ENCODE measurements at places on chromosomes 5 and 9.

GRCh38 chr5:168057905-168058304, 233.5 kb upstream of the WWC1 start:
- no peak for DNase-seq

DNA sequence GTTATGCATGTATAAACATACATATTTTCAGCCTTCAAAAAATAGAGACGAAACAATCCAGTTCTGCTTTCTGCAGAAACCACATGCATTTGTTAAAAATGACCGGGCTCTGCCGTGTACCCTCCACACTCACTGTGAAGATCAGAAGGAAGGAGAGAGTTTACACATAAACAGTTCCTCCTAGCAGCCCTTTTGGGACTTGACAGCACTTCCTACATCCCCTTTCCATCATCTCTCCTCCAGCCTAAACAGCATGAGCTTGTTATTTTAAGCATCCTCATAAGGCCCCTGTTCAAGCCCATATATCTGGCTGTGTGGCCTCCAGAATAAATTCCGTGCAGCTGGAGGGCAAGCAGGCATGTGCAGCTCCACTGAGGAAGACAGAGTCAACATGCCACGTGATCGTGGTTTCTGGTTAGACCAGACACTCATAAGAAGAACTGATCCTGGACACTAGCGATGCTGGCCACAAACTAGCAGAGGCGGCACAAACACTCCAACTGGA, 42.2 kb downstream of the NIPAL4 start:
- no peak for DNase-seq

DNA sequence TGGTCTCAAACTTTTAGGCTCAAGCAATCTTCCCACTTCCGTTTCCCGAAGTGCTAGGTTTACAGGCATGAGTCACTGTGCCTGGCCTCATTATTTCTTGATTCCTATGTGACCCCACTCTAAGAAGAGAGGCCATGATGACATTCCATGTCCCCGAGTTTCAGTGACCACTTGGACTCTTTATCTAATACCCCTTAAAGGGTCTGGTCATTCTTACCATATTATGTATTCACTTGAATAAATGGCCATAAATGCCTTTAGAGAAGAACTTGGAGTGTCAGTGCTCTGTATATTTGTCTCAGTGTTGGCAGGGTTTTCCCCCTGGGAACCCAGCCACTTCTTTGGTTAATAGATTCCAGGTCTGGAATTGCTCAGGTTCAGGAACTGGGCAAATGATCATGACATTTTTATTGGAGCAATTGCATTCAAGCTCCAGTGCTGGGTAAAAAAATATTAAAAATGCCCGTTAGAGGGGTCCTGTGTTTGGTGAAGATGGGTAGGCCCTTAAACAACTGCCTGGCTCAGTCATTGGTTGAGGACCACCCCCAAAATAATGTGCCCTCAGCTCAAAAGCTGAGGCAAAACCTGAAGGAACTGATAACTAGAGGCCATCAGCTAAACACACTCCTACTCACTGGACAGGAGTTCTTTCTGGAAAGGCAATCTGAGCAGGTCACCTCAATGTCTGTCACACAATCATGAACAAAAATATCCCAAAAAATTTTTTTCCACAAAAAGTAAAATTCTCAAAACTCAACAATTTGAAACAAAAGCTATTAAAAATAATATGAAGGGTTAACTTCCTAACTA, 186.6 kb upstream of the ZNF608 start:
- DNase-seq: no peak

DNA sequence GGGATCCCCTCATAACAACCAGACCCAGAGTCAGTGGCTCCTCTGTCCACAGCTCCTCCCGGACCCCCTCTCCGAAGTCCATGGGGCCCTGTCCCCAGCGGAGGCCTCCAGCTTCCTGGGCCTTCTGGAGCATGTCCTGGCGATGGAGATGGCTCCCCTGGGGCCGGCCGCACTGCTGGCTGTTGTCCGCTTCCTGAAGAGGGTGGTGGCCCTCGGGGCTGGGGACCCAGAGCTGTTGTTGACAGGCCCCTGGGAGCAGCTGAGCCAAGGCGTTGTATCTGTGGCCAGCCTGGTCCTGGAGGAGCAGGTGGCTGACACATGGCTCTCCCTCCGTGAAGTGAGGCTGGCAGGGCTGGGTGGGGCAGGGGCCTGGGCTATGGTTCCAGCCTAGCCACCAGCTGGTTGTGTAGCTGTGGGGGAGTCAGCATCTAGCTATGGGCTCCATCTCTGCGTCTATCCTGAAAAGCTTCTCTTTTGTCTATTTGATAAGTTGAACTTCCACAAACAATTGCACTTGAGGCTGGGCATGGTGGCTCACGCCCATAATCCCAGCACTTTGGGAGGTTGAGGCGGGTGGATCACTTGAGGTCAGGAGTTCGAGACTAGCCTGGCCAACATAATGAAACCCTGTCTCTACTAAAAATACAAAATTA, 4.7 kb downstream of the ADGRD2 start:
- DNase-seq: no peak

DNA sequence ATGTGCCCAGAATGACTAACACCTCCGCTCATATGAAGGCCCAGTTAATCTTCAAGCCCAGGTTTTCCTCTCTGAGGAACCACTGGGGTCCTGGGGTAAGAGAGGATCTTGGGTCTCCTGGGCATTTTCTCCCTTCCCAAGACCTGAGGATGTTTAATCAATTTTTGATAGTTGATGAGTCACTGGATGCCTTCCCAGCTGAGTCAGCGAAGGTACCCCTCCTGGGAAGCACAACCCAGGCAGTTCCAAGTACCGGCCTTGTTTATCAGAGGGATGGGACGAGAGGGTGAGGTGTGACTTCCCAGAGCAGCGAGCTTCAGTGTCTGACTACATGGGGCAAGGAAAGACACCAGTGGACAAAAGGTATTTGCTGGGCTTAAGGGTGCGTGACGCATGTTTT, 119.6 kb upstream of the IL12B start:
- DNase-seq: no peak

DNA sequence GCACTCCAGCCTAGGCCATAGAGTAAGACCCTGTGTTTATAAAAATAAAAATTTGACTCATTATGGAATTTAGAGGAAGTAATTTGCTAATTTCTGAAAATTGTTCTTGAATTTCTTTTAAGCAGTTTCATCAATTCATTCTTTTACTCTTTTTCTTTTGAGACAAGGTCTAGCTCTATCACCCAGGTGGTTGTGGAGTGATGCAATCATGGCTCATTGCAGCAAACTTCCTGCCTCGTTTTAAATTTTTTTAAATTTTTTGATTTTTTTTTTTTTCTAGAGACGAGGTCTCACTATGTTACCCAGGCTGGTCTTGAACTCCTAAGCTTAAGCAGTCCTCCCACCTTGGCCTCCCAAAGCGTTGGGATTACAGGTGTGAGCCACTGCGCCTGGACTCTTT, 3.1 kb upstream of the CAMLG start:
- DNase-seq: no peak

- DNase-seq: no peak
Observed at GRCh38 chr9:111147041-111147440, 108.8 kb upstream of the LPAR1 start.

DNA sequence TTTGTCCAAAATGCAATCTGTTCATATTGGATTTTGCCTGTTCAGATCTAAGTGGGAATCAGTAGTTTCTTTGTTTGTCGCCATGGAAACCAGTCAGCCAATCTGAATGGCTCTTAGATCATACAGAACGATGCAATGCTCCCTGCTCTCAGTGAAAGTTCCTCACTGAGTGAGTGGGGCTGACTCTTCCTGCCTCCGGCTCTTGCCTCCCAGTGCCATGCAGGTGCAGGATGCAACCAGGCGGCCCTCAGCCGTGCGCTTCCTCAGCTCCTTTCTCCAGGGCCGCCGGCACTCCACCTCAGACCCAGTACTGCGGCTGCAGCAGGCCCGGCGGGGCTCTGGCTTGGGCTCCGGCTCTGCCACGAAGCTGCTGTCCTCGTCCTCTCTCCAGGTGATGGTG, at the start of gene PTPDC1:
PTPDC1 (plus strand) TSS at position 151 of the 400 bp plus-strand sequence; CDS start at position 218, 67 bp downstream.
- DNase-seq: no peak

GRCh38 chr9:126000256-126000655, 253.1 kb downstream of the PBX3 start:
- no peak for DNase-seq

GRCh38 chr5:147857302-147858129, 21.0 kb upstream of the SCGB3A2 start:
- peak; percentile 7 for DNase-seq

- no peak for DNase-seq
Observed at GRCh38 chr9:122580360-122580759, 2.8 kb downstream of the OR1L8 start.

DNA sequence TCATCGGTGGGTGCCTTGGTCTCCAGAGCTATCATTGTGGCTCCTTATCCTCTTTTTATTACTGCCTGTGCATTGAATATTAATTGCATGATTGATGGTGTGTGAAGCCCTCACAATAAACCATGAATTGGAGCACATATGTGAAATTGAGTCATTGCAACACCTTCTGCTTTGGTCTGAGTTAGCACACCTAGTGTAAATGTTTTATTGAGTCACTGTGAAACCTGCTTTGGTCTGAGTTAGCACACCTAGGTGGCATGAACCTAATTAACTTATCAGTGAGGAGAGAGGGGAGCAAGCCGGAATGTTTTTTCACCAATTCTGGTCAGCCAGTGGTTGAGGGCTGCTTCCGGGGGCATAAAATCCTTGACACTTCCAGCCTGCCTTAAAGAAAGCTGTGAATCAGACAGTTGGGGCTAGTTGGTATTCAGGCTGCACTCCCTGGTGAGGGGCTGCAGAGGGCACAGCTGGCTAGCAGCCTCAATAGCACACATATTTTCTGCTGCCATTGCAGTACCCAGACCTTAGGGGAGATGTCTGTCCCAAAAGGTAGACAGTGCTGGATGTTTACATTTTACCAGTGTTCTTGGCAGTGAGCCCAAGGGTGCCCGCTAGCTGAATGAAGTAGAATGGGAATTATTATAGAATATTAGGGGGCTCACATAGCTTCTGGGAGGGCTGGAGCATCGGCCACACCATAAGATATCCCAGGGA, 76.5 kb upstream of the GOLM1 start:
- no peak for DNase-seq

GRCh38 chr5:150778517-150779396, at the start of gene SMIM3:
Gene SMIM3, plus strand, starts transcription at chr5:150778757. Its CDS starts 16,684 bp downstream, at chr5:150795441.
- DNase-seq: no peak

GRCh38 chr5:54902791-54903473, 82.5 kb downstream of the ESM1 start:
- DNase-seq: peak; percentile 10

- no peak for DNase-seq
Observed at GRCh38 chr9:110691002-110691549, 22.5 kb downstream of the MUSK start.

- DNase-seq: no peak
Observed at GRCh38 chr9:27471789-27472188, 52.3 kb upstream of the IFNK start.

GRCh38 chr5:181008136-181008535, 19.5 kb downstream of the BTNL3 start:
- no peak for DNase-seq

DNA sequence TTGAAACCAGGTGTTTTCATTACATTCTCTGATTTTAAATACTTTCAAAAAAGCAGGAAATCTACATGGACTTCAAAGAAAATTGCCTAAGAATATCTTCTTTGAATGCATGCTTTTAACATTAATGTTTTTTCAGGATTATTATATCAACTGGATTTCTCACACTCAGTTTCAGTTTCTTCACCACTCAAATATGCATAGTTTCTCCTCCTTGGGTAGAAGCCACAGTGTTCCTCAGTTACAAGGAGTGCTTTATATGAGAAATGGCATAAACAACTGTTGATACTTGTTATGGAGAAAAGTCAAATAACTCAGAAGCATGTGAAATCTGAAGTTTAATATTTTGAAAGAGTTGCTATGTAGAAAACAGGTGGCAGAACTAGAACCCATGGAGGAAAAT, 196.9 kb downstream of the DMRTA1 start:
- no peak for DNase-seq

DNA sequence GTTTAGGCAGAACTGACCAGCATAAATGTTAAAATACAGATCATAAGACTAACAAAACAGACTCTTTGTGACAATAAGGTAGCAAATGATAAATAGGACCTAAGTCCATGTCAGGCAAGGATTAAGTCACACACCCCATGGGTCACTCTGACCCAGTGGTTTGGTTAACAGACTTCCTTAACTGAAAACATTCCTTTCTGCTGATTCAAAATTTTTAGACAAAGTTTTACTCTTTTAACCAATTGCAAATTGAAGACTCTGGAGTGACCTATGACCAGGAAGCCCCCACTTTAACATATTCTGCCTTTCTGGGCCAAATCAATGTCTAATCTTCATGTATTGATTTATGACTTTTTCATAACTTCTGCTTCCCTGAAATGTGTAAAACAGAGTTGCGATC, 4.9 kb upstream of the NXNL2 start:
- DNase-seq: no peak

DNA sequence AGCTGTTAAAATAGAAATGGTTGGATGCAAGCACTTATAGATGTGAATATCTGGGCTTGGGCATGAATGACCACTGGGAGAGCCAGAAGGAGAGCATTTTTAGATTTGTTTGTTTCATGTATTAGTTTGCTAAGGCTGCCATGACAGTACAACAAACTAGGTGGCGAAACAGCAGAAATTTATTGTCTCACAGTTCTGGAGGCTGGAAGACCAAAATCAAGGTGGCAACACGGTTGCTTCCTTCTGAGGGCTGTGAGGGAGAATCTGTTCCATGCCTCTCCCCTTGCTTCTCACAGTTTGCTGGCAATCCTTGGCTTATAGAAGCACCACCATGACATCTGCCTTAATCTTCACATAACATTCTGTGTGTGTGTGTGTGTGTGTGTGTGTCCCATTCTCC, 20.2 kb upstream of the CDC23 start:
- DNase-seq: no peak

GRCh38 chr9:23375511-23375910, 450.5 kb downstream of the ELAVL2 start:
- no peak for DNase-seq

- no peak for DNase-seq
Observed at GRCh38 chr5:95317687-95318086, 32.8 kb upstream of the MCTP1 start.

DNA sequence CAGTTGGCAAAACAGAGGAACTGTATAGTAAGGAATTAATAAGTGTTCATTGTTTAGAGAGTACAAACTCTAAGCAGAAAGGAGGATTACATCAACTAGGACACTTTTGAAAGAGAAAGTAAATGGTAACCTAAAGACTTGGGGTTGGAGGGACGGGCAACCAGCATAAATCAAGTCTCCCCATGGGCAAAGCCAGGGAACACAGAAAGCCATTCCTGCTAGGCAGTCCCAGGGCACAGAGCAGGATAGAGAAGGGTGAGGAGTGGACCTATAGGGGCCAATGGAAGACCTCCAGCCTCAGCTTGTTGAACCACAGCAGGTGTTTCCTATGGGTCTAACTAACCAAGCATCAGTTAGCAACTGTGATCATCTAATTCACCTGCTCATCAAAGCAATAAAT, 9.2 kb upstream of the ERAP1 start:
- no peak for DNase-seq

DNA sequence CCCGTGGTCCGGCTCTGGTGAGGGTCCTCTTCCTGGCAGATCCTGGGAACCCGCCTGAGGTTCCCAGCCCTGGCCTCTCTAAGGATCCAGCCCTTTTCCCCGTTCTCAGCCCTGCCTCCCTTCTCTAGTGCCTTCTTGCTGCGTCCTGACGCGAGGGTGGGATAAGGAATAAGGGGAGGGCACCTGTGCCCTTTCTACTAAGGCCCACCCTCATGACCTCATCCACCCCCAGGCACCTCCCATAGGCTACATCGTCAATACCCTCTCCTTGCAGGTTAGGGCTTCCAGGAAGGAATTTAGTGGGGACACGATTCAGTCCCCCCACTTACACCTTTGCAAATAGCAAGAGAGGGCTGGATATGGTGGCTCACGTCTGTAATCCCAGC, 10.7 kb upstream of the DIPK1B start:
- no peak for DNase-seq
